NCI-H446 (cell line): ENCODE measurements at places on chromosomes 6 and 20.

GRCh38 chr6:79420054-79420453 is 117.2 kb downstream of the LCA5 start:
- DNase-seq, result no peak

GRCh38 chr20:53767206-53767930 is 173.7 kb upstream of the ZNF217 start:
- no peak for DNase-seq

- DNase-seq, result no peak
Observed at GRCh38 chr6:51112731-51113130, 294.1 kb downstream of the TFAP2B start.

GRCh38 chr6:146946559-146946958 is 257.7 kb upstream of the STXBP5 start:
- no peak for DNase-seq
